ENCODE measurements at places on chromosomes 2 and 18.

- DNase-seq, result no peak
These were observed 317.9 kb upstream of the TANK start for GRCh38 chr2:160842286-160842685.

DNA sequence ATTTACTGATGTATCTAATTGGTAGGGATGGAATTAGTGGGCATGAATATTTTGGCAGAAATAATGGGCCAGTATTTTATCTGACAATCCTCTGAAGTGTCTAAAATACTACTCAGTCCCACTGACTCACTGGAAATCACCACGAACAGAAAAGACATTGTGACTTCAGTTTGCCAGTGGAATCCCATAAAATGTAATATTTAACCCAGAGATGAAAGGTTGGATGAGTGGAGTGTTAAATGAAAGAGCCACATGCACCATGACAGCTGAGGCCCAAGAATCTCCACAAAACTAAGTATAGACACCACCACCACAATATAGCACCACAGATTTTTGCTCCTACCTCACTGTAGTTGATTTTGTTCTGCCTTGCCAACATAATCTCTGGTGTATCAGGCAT is 103.9 kb downstream of the NEB start:
- DNase-seq, result no peak

DNA sequence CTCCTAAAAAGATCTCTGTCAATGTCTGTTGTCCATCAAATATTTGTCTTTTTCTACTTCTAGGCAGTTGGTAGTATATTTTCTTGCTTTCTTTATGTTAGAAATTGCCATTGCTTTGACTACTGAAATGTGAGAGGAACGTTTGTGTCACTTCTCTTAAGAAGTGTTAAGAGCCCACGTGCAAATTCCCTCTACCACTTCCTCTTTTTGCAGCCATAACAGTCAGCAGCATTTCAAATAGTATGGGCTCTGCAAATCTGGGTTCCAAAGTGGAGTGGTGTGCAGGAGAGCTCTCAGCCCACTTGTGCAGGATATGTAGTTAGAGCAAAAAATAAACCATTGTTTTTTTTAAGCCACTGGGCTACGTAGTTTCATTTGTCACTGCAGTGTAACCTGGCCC is 314.0 kb downstream of the MEIS1 start:
- DNase-seq, result no peak

GRCh38 chr2:65220432-65221131 is 7.0 kb upstream of the ACTR2 start:
- DNase-seq, result no peak

DNA sequence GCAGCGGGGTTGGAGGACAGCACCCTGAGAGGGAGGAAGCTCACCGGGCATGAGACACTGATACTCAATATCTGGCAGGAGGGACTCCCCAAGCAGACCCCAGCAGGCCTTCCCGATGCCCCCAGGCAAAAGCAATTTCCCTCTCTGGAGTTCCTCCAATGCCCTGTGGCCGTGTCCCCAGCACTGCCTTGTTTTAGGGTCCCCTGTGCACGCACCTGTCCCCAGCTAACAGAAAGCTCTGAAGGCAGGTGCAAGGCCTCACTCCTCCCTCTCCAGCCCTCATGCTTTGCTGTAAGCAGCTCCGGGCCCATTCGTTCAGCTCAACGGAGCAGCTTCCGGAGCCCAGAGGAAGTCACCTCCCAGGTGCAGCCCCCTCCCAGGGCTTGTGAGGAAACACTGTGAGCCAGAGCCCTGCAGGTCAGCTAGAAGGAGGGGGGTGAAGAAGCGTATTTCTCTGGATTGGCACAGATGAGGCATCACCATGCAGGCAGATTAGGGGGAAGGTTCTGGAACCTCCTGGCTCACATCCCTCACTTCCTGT is 50.3 kb upstream of the ID2 start:
- DNase-seq, result no peak

DNA sequence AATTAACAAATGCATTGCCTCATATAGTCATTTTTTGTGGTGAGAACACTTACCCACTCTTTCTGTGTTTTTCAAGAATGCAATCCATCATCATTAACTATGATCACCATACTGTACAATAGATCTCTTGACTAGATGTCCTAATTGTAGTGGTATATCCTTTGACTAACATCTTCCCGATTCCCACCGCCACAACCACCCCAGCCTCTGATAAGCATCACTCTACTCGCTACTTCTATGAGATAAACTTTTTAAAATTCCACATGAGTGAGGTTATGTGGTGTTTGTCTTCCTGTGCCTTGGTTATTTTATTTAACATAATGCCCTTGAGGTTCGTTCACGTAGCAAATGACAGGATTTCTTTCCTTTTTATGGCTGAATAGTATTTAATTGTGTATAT is 6.6 kb downstream of the VWA3B start:
- no peak for DNase-seq

- no peak for DNase-seq
These were observed 20.8 kb downstream of the LHCGR start for GRCh38 chr2:48734576-48735303.

GRCh38 chr18:23337599-23338444 is 115.3 kb upstream of the RIOK3 start:
- peak; percentile 79 for DNase-seq

- no peak for DNase-seq
These were observed 1.3 kb downstream of the LRRC30 start for GRCh38 chr18:7232218-7232617.

DNA sequence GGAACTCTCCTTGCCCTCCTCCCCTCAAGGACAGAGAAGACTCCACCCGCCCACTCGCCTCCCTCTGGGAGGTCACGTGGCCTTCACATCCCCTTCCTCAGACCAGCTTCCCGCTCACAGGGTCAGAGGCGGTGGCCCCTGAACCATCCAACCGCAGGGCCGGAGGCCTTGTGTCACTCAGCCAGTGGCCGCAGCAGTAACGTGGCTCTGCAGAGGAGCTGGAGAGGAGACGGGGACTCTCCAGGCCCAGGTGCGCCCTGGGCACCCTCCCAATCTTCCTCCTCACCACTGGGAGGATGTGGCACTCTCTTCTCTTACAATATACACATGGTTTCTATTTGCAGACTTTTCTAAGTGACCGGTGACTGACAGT is 161.7 kb downstream of the TWIST2 start:
- DNase-seq, result no peak

DNA sequence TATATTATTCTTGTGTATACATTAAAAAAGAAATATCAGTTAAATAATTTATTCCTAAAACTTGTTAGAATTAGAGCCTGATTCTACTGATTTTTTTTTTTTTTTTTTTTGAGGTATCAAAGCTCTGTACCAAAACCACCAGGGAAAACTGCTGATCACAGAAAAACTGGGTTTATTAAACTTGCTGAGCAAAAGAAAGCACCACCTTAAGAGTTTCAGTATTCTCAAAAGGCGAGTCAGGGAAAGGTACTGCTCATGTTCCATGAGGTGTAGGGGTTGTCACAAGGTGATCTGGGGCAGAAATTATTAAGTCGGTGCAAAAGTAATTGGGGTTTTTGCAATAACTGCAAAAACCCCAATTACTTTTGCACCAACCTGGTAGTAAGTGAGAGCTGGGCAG is 51.7 kb upstream of the KLF7 start:
- no peak for DNase-seq

DNA sequence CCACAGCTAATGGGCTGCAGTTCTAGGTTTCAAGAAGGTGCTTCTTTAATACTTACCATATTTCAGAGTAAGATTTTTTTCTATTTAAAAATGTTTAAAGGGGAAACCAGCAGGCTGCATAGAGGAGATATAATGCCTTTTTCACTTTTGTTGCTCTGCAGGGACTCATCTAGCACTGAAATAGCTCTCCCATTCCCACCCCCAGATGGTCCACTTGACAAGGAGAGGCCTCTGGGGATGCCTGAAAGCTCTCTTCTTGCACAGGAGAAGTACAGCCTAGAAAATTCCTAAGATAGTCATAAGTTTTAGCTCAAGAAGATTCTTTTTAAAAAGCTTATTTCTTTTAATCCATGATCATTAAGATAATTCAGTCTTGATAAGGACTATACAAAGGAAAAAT is 126.4 kb downstream of the CDH2 start:
- no peak for DNase-seq

- no peak for DNase-seq
These were observed 8.0 kb upstream of the GMPPA start for GRCh38 chr2:219490600-219491130.

GRCh38 chr2:218081695-218082094 is 12.6 kb downstream of the RUFY4 start:
- peak; percentile 82 for DNase-seq

DNA sequence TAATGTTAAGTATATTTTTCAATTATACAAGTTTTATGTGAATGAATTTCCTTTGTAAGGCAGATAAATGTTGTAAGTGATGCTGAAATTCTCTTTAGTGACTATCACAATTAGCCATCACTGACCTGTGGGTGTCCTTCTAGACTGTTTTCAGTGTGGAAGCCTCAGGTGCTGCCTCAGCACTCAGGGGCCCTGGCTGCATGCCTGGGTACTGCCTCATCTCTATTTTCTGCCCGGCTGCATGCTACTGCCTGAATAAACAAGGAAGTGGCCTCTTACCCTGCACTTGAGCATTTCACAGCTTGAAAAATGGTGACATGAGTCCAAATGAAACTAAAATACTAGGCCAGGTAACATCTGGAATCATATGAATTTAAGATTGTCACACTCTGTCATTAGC is 787.6 kb upstream of the SALL3 start:
- peak; percentile 8 for DNase-seq

GRCh38 chr2:133378928-133379549 is 189.2 kb downstream of the NCKAP5 start:
- DNase-seq, result no peak

DNA sequence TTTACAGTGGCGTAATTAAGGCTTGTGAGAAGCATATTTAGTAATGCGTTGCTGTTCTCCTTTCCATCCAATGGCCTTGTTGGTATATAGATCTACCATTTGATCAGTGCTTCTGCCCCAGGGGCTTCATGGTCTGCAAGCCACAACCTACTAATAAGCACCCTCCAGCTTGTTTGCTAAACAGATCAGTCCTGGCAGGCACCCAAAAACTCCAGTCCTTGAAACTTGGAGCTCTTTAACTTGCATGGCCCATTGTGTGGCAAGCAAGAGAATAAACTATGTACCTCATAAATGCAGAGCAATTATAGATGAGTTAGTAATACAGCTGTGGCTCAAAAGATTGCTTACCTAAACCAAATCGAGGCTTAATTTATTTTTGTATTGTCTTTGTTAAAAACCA is 158.5 kb downstream of the FTCDNL1 start:
- peak; percentile 44 for DNase-seq

DNA sequence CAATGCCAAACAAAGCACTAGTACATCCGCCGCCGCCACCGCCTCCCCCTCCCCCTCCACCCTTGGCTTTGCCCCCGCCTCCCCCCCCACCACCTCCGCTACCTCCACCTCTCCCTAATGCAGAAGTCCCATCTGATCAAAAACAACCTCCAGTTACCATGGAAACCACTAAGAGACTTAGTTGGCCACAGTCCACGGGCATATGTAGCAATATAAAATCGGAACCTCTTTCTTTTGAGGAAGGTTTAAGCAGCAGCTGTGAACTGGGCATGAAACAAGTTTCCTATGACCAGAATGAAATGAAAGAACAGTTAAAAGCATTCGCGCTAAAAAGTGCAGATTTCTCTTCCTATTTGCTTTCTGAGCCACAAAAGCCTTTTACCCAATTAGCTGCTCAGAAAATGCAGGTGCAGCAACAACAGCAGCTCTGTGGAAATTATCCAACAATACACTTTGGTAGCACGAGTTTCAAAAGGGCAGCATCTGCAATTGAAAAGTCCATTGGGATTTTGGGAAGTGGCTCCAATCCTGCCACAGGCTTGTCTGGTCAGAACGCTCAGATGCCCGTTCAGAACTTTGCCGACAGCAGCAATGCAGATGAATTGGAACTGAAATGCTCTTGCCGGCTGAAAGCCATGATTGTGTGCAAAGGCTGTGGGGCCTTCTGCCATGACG is 168.0 kb downstream of the ASXL3 start:
- DNase-seq, result no peak

- no peak for DNase-seq
These were observed 960.1 kb downstream of the CPS1 start for GRCh38 chr2:211516537-211516936.

DNA sequence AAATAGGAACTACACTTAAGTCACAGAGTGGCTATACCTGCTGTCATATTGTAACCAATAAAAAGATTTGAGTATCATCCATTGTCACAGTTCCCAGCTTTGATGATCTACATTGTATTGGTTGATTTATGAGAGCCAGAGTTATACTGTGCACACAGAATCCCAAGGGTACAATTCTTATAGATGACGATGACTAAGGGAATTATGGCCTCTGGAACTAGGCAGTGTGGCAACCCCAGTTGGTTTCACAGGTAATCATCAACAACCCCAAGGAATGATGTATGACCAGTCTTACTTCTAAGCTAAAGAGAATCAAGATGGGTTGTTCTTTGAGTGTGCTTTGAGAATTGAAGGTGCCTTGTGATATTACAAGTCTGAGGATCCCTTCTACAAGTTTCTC is 217.3 kb downstream of the ETAA1 start:
- DNase-seq, result no peak

GRCh38 chr2:77479395-77479794 is 42.8 kb downstream of the LRRTM4 start:
- DNase-seq, result peak; percentile 51

GRCh38 chr2:191666732-191667131 is 11.2 kb upstream of the NABP1 start:
- DNase-seq, result peak; percentile 63

- DNase-seq, result no peak
These were observed 29.5 kb upstream of the ZNF396 start for GRCh38 chr18:35406666-35407065.

- peak; percentile 83 for DNase-seq
These were observed at the start of gene ADI1 for GRCh38 chr2:3519255-3520205. Gene ADI1, minus strand, starts transcription at chr2:3519531. Its CDS starts 44 bp downstream, at chr2:3519487.

DNA sequence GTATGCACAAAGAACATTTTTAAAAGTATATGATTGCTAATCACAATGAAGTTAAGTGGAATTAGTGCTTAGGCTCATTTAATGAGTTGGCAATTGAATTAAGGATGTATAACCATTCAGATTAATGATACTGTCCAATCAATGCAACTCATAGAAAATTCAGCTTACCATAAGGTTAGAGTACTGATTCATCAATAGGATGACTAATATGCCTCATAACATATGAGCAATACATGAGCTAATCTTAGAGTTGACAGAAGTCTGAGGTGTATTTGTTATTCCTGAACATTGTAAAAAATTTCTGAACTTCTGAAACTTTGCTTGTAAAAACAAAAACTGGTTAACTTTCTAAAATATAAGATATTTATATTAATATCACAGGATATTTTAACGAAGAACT is 118.3 kb upstream of the NETO1 start:
- DNase-seq, result no peak

DNA sequence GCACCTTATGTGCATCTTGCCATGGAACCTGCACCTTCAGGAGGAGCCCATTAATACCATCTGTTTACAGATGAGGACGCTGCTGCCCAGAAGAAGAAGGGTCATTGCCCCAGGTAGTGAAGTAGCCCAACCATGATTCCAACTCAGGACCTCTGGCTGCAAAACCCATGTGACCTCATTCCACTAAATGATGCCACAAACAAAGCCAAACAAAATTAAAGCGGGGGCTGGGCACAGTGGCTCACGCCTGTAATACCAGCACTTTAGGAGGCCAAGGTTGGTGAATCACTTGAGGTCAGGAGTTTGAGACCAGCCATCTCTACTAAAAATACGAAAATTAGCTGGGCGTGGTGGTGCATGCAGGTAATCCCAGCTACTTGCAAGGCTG is 202.1 kb downstream of the EIPR1 start:
- no peak for DNase-seq

Data from astrocyte of the hippocampus (primary cell).